ENCODE measurements at places on chromosomes 1 and 21.

- no peak for DNase-seq
These were observed 38.8 kb upstream of the FAM3B start for GRCh38 chr21:41277846-41278245.

DNA sequence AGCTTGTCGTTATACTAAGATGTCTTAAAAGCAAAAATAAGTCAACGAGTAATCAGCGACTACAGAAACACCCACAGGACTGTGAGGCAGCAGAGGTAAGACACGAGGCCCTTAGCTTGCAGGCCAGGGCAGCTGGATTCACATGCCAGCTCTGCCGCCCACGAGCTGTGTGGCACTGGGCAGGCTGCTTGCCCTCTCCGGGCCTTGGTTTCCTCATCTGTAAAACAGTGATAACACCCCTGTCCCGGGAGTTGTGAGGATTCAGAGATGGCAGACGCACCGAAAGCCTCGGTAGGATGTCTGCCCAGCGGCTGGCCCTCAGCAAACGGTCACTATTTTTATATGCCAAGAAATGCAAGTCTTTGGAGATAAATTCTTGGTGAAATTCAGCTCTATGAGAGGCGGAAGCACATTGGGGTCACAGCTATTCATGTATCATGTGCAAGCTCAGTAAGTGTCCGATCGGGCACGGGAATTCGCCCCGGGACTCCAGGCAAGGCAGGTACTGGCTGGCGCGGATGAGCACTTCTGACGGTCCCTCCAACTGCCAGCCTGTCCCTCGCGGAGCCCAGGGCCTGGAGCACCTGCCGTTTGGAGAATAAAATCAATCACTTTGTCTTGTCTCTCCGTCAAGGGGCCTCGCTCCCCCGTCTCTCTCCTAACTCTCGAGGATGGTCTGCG is 1.1 kb downstream of the C2CD2 start:
- no peak for DNase-seq

DNA sequence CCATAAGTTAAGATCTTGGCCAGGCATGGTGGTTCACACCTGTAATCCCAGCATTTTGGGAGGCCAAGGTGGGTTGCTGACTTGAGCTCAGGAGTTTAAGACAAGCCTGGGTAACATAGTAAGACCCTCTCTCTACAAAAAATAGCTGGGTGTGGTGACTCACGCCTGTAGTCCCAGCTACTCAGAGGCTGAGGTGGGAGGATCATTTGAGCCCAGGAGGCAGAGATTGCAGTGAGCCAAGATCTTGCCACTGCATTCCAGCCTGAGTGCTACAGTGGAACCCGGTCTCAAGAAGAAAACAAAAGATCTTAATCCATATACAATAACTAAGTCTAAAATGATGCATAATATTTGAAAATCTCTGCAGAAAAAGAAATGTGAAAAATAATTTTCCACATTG is 165.5 kb upstream of the NR5A2 start:
- DNase-seq: no peak

DNA sequence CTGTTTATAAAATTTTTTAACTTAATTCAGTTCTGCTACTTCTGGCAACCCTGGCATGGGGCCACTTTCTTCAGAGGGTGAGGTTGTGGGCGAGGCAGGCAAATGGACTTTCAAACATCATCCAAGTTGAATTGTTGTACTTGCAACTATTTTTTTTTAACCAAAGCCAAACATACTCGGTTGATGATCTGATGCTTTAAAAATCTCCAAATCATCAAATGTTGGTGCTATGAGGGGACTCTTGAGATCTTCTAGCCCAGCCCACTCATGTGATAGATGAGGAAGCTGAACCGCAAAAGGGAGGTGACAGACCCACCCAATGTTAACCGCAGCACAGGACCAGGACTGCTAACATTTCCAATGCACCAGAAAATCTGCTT is 6.7 kb downstream of the SLC1A7 start:
- no peak for DNase-seq

DNA sequence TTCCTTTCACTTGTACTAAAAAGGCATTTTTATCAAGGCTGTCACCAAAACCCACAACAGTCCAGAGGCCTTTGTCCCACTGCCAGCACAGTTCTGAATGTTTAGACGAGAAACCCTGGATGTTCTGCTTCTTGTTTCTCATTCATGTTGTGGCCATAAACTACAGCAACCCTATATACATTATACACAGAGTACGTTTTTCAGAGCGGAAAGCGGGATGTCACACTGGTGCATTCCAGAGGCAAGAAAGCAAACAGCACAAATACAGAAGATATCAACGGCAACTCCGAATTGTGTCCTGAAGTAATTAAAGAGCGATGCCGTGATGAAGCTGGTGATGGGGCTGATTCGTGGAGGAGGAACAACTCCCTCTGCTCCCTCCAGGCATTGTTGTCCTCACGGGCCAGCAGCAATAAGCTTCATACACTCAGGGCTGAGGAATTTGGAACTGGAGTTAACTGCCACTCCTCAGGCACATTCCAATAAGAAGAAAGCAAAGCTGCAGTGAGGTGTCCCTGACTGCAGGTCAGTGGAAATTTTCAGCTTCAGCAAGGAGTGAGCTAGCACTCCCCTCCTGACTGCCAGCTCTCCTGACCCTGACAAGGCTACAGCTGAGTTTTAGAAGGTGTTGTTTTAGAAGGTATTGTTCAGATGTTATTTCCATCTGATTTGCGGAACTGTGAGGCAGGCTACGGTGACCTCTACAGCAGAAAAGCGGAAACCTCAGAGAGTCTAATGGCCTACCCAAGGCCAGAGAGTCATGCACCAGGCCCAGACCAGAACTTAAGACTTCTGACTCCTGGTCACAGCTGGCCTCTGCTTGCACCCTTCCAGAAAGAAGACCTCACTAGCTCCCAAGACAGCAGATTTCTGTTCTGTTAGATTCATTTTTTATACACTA is 149.0 kb downstream of the TGFBR3 start:
- peak; percentile 91 for DNase-seq

DNA sequence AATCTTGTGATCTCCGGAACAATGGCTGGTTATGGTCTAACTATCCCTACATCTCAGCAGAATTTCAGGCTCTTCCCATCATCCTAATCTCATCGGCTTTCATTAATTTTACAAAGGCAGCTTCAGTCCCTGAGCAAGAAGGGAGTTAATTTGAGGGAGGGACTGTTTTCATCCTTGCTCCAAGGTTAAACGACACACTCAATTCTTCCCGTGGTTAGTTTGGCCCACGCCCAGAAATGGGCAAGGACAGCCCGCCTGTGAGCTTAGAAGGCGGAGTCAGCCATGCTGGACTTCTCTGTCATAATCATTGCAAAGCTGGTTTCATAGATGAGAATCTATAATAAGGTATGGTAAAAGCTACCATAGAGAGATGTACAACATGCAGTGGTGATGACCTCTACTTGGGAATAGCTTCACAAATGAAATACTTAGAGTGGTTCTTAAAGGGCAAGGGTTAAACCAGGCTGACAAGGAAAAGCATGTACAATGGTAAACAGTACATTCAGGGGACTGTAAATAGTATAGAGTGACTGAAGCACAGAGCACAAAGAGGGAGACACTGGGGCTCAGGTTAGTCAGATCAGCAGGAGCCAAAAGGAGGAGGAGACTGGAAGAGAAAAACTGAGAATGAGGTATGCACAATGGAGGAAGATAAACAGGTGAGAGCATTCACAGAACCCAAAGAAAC is 108.8 kb downstream of the SMYD3 start:
- DNase-seq: no peak

DNA sequence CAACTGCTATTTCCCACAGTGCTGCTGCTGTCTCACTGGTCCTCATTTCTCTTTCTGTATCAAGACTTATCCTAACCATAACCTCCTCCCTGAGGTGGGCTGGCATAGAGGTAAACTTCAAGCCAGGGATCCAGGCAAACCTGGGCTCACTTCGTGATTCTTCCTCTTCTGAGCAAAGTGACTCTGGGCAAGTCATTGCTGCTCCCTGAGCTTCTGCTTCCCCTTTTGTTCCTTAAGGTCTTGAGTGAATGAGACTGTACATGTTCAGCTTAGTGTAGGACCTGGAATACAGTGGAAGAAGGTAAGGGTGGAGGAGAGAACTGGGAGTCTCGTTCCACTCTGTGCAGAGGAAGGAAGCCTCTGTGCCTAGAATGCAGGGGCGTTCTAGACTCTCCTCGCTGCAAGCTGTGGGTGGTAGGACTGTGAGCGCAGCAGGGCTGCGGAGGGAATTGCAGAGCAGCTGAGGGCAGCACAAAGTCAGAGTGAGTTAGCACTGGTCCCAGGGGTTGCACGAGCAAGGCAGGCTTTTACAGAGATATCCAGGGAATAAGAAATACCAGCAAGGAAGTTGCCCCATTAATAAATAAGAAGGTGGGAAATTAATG is 11.4 kb upstream of the ERI3 start:
- no peak for DNase-seq

DNA sequence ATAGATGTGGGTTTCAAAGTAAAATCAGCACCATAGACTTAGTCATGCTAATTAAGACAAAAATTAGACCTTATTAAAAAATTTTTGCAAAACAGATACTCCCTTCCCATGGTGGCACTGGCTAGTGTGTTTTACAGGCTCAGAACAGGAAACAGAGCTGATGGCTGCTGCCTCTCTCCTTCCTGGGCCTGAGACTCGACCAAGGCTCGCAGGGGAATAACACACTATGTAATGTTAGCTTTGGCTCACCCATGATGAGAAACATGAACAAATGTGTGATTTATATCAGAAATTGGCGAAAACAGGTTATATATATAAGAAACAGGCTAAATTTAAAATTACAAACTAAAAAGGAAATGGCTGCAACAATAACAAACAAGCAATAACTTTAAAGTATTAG is 50.7 kb downstream of the ERG start:
- DNase-seq: no peak

DNA sequence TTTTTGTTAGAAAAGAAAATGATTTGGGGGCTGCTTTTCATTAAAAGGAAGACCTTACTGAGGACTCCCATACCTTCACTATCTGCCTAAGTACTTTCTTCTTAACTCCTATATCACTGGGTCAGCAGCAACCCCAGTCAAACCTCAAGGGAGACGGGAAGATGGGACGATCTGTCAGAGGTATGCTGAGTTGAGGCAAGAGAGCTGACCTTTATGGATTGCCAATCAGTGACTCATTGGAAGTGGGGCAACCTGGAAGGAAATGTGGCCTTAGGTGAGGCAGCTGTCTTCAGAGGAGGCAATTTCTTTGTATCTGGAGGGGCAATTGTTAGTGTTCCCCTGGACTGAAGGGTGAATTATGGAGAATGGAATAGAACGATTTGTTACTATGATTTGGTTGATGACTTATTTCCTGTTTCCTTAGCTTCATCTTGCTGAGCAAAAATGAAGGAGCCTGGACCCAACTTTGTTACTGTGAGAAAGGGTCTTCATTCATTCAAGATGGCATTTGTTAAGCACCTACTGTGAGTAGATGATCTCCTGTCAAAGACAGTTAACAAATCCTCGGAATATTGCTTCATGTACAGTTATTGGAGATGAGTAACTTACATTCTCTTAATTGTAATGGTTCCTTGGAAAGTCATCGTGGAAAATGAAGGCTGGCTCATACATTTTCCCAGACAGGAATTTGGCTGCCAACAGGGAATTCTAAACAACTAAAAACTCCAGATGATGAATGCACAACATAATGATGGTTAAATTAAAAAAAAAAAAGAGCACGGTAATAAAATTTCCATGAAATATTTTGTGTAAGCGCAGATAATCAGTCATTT is 134.7 kb upstream of the KCNJ15 start:
- peak; percentile 15 for DNase-seq

DNA sequence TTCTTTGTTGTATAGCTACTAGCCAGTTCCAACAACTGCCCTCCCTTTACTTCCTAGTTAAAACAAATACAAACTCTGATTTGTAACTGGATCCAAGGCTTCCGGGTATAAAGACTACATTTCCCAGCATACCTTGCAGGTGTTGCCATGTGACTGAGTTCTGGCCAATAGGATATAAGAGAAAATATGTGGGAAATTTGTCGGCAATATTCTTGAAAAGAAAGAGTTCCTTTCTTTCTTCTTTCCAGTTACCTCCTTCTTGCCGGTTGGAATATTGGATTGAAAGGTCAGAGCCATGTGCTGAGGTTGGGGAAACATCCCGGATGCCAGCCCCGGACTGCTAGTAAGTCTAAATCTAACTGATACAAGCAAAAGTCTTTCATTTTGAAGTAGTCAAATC is 23.0 kb upstream of the ZBTB40 start:
- peak; percentile 69 for DNase-seq

DNA sequence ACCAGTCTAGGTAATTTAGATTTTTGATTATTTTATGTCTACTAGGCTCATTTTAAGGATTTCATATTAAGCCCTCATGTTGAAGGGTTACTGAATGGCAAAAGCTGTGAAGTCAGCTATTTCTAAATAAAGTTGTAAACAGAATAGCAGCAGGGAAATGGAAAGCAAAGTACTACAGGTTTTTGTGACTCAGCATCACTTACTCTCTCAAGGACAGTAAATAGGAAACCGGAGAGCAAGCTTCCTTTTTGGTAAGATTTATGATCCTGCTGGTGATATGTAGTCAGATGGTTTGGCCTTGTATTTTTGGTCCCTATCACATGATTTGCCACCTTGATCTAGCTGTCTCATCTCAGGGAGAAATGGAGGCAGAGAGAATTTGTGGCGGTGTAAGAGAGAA is 226.0 kb downstream of the RPS6KC1 start:
- DNase-seq: no peak

- no peak for DNase-seq
These were observed 81.0 kb downstream of the MIS18A start for GRCh38 chr21:32197896-32198295.

DNA sequence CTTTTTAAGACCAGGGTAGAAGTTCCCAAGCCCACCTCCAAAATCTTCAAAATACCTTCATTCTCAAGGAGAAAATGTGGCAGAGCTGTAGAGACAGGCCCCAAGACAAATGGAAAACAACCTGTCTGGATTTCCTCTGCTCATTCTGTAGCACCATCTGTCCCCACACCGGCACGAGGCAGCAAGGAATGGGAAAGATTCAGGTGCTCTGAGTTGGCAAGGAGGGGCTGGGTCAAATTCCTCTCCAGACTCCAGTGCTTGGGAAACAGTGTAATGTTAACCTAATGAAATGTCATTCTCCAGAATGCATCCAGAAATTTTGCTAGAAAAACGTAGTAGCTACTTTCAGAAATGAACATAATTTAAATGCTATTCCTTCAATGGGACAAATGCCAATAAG is 9.3 kb downstream of the PABPC4 start:
- DNase-seq: no peak

DNA sequence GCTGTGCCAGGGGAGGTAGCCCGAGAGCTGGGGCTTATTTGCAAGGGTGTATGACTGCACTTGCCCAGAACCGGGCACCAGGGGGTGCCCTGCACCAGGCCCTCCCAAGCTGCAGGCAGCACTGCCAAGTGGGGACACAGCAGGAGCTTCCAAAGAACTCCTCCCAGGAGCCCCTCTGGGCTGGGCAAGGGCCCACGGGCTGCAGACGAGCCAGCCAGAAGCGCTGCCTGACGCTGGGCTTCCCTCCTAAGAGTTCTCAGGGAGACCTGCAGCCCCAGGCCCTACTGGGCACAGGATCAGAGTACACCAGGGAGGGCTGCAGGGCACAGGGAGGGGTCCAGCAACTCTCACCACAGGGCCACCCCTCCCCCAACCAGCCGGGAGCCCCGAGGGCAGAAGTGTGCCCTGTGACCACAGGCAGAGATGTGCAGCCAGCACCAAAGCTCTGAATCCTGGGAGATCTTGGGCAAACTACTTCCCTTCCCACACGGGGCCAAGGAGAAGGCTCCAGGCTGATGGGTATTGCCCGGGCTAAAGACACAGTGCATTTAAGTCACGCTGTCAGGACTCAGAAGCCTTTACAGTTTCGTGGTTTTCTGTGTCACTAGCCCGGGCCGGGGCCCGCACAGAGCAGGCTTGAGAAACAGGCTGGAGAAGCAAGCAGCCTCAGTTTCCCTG is 63.4 kb downstream of the KCNAB2 start:
- DNase-seq: peak; percentile 75

GRCh38 chr1:226402739-226403165 is 5.1 kb downstream of the PARP1 start:
- DNase-seq: no peak
